ENCODE measurements at places on chromosomes 5 and 9.

- no peak for DNase-seq
These were observed 400.9 kb upstream of the IRX1 start for GRCh38 chr5:3194684-3195083.

DNA sequence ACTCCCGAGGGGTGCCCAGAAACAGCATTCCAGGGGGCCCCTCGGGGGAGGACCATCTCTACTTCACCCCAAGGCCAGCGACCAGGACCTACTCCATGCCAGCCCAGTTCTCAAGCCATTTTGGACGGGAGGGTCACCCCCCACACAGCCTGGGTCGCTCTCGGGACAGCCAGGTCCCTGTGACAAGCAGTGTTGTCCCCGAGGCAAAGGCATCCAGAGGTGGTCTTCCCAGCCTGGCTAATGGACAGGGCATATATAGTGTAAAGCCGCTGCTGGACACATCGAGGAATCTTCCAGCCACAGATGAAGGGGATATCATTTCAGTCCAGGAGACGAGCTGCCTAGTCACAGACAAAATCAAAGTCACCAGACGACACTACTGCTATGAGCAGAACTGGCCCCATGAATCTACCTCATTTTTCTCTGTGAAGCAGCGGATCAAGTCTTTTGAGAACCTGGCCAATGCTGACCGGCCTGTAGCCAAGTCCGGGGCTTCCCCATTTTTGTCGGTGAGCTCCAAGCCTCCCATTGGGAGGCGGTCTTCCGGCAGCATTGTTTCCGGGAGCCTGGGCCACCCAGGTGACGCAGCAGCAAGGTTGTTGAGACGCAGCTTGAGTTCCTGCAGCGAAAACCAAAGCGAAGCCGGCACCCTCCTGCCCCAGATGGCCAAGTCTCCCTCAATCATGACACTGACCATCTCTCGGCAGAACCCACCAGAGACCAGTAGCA lies 83.9 kb downstream of the GOLPH3 start:
- DNase-seq, result no peak

GRCh38 chr9:96293498-96294158 lies 8.3 kb downstream of the HSD17B3 start:
- no peak for DNase-seq

DNA sequence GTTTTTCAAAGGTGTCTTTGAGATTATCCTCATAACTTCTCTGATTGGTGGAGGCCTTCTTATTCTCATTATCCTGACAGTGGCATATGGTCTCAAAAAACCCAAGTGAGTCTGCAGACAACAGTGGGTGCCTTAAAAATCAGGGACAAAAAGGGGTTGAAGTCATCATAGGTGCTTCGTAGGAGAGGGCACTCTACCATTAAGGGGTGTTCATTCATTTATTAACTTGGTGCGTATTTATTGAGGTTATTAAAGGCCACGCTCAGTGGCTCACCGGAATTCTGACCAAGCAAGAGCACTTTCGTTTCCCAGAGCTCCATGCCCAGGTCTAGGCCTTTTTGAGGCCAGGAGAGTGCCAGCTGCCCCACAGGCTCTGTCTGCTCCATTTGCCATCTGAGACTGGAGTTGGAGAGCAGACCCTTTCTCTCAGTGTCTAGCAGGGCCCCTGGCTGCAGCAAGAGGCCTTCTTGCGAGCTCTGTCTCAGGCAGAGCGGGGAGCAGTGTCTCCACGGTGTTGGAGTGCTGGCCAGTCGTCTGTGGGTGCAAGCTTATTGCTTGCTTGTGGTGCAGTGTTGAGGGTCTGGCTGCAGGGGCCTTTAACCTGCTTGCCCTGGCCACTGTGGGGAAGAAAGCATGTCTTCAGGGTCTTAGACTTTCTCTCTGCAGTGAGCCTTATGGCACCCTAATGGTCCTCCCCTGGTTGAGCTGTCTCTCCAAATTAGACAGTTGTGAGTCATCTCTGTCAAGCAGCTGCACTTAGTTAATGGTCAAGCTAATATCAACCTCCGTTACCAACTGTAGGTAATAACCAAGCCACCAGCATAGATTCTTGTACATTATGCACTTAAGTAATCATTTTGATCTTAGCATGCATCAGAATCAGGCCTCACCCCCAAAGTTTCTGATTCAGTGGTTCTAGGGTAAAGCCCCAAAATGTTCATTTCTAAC lies 62.6 kb downstream of the IL31RA start:
- no peak for DNase-seq
